ENCODE measurements at places on chromosomes 1 and 21.

DNA sequence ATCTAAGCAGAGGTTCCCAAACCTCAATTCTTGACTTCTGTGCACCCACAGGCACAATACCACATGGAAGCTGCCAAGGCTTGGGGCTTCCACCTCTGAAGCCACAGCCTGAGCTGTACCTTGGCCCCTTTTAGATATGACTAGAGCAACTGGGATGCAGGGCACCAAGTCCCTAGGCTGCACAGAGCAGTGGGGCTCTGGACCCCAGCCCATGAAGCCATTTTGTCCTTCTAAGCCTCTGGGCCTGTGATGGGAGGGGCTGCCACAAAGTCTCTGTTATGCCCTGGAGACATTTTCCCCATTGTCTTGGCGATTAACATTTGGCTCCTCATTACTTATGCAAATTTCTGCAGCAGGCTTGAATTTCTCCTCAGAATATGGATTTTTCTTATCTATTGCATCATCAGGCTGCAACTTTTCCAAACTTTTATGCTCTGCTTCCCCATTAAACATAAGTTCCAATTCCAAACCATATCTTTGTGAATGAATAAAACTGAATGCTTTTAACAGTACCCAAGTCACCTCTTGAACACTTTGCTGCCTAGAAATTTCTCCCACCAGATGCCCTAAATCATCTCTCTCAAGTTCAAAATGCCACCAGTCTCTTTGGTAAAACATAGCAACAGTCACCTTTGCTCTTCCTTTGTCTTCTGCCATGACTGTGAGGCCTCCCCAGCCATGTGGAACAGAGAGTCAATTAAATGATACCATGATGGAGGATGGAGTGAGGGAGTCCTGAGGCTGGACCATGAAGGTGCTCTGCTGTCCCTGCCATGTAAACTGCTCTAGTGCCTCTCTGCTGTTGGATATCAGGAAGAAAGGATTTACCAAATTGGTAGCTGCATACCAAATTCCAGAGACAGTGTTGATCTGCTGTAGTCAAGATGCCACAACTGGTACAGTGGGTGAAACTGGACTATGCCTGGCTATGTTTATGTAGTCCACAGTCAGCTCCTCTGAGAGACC is 37.6 kb downstream of the RUNX3 start:
- no peak for DNase-seq

GRCh38 chr1:158076441-158076840 is 83.0 kb downstream of the KIRREL1 start:
- no peak for DNase-seq

- DNase-seq = peak; percentile 68
Observed at GRCh38 chr1:48246727-48247126, 24.2 kb downstream of the SLC5A9 start.

DNA sequence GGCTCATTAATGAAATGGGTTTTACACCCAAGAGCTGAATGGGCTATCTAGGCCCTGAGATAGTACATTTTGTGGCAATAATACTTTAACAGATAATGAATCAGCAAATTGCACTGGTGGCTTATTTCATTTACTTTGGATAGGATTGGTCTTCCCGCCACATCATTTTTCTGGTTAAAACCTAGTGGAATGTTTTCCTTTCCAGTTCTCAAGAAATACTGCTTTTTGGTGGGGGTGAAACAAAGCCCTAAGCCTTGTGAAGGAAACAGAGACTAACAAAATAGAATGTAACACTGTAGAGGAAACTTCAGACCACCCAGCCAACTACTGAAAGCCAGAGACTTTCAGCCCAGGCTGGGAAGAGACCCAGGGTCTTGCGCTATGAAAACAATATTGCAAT is 172.2 kb downstream of the HHIPL2 start:
- DNase-seq = no peak

DNA sequence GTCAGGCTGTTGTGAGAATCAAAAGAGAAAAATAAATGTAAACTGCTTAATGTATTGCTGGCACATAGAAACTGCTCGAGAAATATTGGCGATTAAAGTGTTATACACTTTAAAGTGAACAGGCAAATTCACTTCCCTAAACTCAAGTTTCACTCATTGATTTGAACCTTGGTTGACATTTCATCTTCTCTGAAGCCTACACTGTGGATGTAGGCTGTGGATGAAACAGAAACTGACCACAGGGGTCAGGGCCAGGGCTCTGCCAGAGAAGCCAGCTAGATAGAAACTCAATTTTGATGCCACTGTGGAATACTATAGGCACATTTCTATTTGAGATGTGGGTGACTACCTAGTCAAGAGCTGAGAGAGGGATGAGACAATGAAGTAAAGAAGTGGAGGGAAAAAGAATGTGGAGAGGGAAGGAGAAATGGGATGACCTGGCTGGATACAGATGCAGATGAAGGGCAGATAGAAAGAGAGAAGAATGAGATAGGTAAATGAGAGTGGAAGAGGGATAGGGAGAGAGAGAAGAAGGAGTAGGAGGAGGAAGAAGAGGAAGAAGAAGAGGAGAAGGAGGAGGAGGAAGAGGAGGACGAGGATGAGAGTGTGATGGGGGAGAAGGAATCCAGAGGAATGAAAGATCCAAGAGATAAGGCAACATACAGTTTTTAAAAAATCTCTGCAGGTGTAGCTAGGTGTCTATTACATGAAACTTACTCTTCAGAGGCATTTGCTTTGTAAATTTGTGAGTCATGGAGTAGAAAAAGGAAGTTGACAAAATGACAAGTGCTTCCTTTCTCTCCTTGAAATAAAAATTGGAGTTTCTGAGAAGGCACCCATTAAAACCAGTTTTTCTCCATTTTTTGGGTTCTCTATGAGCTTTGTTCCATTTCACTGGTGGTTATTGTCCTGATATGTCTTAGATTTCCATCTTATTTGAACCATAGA is 17.4 kb upstream of the CD1D start:
- DNase-seq = no peak

- DNase-seq = no peak
Observed at GRCh38 chr1:64453688-64454087, 16.2 kb upstream of the CACHD1 start.

GRCh38 chr1:113928187-113928930 is 765 bp upstream of the HIPK1 start:
- no peak for DNase-seq

DNA sequence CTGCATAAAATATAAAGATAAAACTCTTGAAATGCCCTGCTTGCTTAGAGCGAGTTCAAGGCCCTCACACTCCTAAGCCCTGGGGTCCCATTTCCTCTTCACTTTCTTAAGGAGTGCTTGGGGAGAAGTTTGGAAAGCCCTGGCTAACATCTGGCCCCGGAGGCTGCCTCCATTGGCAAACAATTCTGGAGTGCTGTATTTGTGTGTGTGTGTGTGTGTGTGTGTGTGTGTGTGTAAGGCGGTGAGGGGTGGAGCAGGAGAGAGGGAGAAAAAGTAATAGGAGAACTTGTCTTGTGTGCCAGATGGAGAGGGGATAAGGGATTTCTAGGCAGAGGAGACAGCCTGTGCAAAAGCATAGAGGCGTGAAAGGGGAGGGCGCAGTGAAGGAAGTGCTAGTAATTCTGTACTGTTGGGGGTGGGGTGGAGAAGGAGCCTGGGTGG is 578 bp upstream of the TRIM62 start:
- DNase-seq = no peak
